ENCODE measurements at places on chromosomes 12 and 14.
A peak's percentile ranks its signal among the peaks of the same experiment; 100 is the strongest.

GRCh38 chr12:1972856-1973317 lies 31.4 kb downstream of the DCP1B start:
- DNase-seq = peak; percentile 27

DNA sequence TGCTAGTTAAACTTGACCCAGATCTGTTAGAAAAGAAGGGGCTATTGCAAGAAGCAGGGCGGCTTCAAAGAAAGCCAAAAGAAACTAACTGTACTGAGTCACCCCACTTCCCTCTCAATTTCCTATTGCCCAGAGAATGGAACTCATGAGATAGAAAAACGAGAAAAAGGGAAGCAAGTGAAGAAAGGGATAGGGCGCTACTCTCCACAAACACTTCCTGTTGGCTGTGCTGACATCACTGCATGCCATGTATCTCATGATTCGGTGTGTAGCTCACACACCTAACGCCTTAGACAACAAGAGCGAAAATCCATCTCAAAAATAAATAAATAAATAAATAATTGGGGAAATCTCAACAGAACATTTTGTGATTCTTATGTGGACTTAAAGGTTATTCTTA lies 13.0 kb upstream of the P2RX4 start:
- no peak for DNase-seq

GRCh38 chr12:108802101-108802961 lies 55.1 kb downstream of the SSH1 start:
- DNase-seq = peak; percentile 54

DNA sequence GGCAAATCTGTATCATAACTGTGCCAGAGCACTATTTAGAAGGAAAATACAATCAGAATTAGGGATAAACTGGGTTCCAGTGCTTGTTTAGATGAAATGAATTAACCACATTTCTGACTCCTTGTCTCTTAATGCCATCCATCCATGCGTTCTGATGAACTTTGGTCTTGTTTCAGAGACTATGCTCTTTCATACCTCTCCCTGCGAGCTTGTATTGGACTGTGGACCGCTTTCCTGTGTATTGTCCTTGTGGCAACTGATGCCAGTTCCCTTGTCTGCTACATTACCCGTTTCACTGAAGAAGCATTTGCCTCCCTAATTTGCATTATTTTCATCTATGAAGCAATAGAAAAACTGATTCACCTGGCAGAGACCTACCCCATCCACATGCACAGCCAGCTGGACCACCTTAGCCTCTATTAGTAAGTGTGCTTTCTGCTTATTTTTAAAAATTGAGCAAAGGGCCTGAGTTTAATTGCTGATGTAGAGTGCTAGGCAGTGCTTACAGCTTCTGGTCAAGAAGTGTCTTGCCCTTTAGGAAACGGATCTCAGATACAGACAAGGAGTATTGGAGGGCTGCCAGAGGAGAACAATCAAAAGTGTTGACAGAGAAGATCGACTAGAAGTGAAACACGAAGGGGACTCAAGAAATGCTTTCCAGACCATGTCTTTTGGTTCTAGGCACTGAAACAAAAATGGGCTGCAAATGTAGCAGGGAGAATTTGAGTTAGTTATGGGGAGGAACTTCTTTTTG lies 46.7 kb downstream of the SLC4A8 start:
- DNase-seq = no peak

DNA sequence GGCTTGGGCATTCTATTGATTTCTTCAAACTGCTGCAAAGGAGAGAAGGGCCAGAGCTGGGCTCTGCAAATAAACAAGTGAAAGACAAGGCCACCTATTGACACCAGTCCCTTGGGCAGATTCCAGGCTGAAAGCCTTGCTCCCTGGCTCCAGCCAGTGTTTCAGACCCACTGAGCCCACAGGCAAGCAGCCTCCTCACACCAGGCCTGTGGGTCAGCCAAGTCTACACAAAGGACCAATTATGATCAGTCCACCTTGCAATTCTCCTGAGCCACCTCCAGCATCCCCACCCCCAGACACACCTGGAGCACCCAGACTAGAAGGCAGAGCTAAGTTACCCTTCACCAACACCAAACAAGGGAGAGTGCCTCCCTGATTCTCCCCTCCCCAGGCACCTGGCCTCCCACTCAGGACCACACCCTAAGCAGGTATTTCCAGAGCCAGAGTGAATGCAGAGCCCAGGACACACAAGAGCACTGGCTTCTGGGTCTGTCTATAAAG lies 13.8 kb downstream of the ACTN1 start:
- DNase-seq = no peak

GRCh38 chr12:12606781-12607589 lies 4.7 kb upstream of the CREBL2 start:
- no peak for DNase-seq

Data from tibial nerve (tissue), 4 donors.